IPS DF 6.9 (cell line): ENCODE measurements at places on chromosomes 6 and 20.
A peak's percentile ranks its signal among the peaks of the same experiment; 100 is the strongest.

DNA sequence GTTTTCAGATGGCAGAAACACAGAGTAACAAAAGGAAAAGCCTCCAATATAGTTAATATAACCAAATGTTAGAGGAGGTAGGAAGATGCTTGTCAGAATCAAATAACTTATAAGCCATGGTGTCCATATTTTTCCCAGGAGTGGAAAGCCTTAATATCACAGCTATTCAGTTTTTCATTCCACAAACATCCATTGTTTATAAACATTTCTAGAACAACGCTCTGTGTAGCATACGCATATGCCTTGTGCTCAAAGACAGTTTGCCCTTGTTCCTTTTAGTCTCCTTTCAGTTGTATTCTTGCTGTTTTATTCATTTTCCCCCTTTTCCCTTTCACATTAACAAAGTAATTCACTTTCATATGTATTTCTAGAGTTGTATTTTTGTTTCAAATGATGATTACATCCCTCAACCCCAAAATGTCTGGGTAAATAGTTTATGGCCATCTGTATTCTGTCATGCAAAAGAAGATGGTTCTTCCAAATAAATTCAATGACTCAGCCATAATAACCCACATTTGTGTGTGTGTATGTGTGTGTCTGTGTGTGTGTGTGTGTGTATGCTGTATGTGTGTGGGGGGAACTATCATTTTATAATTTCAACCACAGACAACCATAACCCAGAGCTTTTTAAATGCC lies 455.7 kb upstream of the SOX4 start:
- no peaks in the 10 kb centered on the region for H3K27me3 ChIP-seq
- no peaks in the 10 kb centered on the region for H3K4me1 ChIP-seq
- H3K36me3 ChIP-seq, result no peaks in the 10 kb centered on the region
- H3K4me3 ChIP-seq, result no peak overlapping the region

- no peak overlapping the region for H3K27ac ChIP-seq
- no peak overlapping the region for H3K4me3 ChIP-seq
- peaks cover 8% of the 10 kb centered on the region; the same call in 1 of the 2 replicates for H3K4me1 ChIP-seq
Measured at GRCh38 chr6:4879741-4880275, 103.6 kb downstream of the CDYL start.

- peak; percentile 87 for DNase-seq
- no peak overlapping the region for H3K27ac ChIP-seq
- H3K36me3 ChIP-seq, result no peaks in the 10 kb centered on the region
Measured at GRCh38 chr6:150685860-150686259, 86.2 kb downstream of the PLEKHG1 start.

- H3K4me1 ChIP-seq, result no peaks in the 10 kb centered on the region
- DNase-seq, result no peak
- H3K36me3 ChIP-seq, result no peaks in the 10 kb centered on the region
- H3K27ac ChIP-seq, result no peak overlapping the region
Measured at GRCh38 chr20:48638546-48638945, 189.3 kb downstream of the PREX1 start.

GRCh38 chr6:98833307-98834059 lies 891 bp upstream of the POU3F2 start:
- H3K4me3 ChIP-seq, result peak overlapping the region; percentile 28; the same call in 1 of the 2 replicates
- H3K4me1 ChIP-seq, result peaks cover 7% of the 10 kb centered on the region
- H3K27me3 ChIP-seq, result peaks cover 70% of the 10 kb centered on the region
- no peak overlapping the region for H3K27ac ChIP-seq
- no peak for DNase-seq
- no peaks in the 10 kb centered on the region for H3K36me3 ChIP-seq
